Gastroesophageal sphincter (tissue), 4 donors: ENCODE measurements at places on chromosomes 16 and 17. TPM values are rescaled to one million over a fixed set of nuclear protein-coding genes. Genes with fewer than 3 reads are reported as not detected.

DNA sequence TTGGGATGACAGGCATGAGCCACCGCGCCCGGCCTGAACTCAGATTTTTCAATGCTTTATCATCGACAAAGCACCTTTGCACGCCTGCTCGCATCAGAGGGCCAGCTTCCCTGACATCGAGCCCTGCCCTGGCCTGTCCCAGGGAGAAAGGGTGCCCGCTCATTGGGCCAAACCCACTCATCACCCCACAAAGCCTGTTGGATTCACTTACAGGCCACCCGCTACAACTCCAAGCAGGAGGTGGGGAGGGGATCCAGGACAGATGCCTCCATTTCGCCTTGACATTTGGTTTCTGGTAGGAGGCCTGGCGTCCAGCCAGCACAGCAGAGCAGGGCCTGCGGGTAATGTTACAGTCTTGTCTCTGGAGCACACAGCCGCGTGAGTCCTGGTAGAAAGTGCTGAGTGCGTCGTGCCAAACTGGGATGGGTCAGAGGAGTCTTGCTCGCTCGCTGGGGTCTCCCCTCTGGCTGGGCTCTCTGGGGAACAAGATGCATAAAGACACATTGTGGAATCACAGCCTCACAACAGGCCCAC is 19.8 kb downstream of the SMTNL2 start:
- ATAC-seq: no peak

The MMP28 gene
- 115 TPM for total RNA-seq

The SEZ6L2 gene
- not detected for total RNA-seq

- ATAC-seq: no peak
Observed at GRCh38 chr16:9013508-9013864, 49.8 kb upstream of the USP7 start.

The TOM1L1 gene
- 28.4 TPM for total RNA-seq

GRCh38 chr17:81365148-81365600 is 30.1 kb upstream of the BAHCC1 start:
- ATAC-seq: peak; percentile 77

DNA sequence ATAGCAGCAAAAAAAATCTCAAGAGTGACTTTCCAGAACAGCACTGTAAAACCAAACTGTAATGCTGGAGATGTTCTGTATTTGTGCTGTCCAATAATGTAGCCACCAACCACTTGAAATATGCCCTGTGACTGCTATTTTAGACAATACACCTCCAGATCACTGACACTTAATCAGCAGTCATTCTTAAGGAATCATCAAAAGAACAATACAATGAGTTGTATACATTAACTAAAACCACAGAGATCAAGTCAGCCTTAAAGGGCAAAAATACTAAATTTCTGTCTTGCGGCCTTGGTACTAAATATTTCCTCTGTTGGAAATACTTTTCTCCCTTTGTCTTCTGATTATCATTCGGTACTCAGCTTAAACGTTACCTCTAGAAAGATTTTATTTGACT is 33.6 kb upstream of the ANKFY1 start:
- no peak for ATAC-seq

- ATAC-seq: no peak
Observed at GRCh38 chr16:82769845-82770244, 143.1 kb downstream of the CDH13 start.

GRCh38 chr17:40309031-40309948 is at the start of gene RARA:
TSS of gene RARA (plus strand) at chr17:40309180. CDS start at chr17:40331219, 22,039 bp downstream.
- peak; percentile 50 for ATAC-seq

GRCh38 chr17:44067545-44067940 is 1.1 kb upstream of the LSM12 start:
- ATAC-seq: no peak

The LGALS9C gene
- not detected for total RNA-seq

The CHST4 gene
- total RNA-seq: not detected
